ENCODE measurements at places on chromosomes 3 and 15.

DNA sequence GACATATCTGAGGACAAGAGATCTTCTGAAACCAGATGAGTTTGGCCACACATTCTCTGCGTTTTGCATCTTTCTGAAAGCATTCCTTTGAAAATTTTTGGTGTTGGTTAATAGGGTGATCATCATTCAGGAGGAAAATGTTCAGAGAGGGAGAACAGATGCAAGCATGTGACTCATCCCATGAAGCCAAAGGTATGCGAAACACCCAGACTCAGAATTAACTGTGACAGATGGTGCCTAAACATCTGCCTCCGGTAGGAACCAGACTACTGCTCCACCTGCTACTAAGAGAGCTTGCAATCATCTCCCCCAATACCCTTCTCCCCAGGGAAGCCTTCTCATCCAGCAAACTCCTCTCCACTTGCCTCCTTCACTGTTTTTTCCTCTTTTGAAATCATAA lies 46.2 kb downstream of the TRIM69 start:
- no peaks in the 10 kb centered on the region for H3K36me3 ChIP-seq
- H3K4me3 ChIP-seq, result no peak overlapping the region
- H3K4me1 ChIP-seq, result no peaks in the 10 kb centered on the region
- DNase-seq, result no peak
- H3K27me3 ChIP-seq, result no peaks in the 10 kb centered on the region
- H3K27ac ChIP-seq, result no peak overlapping the region

GRCh38 chr3:13073326-13074005 lies at the start of gene IQSEC1:
IQSEC1 (minus strand) TSS chr3:13073429; CDS start chr3:13073014, 415 bp downstream.
- H3K36me3 ChIP-seq, result no peaks in the 10 kb centered on the region
- peak within 1 kb of the TSS; percentile 35 for H3K4me3 ChIP-seq
- H3K4me1 ChIP-seq, result peaks cover 7% of the 10 kb centered on the region
- no peaks in the 10 kb centered on the region for H3K27me3 ChIP-seq

DNA sequence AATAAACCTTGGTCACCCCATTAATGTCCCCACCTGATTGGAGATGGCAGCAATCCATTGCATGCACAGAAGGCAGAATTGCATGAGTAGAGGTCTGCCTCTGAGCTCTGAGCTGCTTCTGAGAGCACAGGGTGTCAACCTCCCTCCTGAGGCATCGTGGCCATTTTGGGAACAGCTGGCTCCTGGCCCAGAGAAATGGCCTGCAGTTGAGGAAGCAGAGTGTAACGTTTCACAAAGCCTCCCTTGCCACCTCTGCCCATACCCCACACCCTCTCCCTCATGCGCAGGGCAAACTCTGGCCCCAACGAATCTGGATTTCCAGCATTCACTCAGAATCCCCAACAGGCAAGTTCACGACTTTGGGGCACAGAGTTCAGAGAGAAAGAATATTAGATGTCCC lies 198.9 kb downstream of the ADAMTS9 start:
- no peak for DNase-seq
- no peaks in the 10 kb centered on the region for H3K27me3 ChIP-seq
- H3K27ac ChIP-seq, result no peak overlapping the region
- H3K4me1 ChIP-seq, result peaks cover 17% of the 10 kb centered on the region

DNA sequence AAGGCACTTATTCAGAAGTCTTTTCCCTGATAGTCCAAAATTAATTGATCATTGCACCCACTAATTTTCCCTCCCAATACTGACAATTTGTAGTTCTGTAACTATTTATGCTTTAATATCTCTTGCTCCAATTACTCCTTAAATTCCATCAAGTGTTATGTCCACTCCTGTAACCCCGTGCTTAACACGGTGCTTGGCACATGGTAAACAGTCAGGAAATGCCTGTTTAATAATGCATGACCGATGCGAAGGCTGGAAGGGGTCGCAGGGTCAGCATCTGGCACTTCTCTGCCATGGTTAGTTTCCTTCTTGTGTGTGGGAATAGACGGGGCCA lies 553 bp upstream of the SEC22A start:
- DNase-seq, result no peak
- peak overlapping the region; percentile 94 for H3K27ac ChIP-seq

- no peak overlapping the region for H3K4me3 ChIP-seq
- peak overlapping the region; percentile 89 for H3K27ac ChIP-seq
- H3K4me1 ChIP-seq, result peaks cover 5% of the 10 kb centered on the region
- DNase-seq, result no peak
- H3K27me3 ChIP-seq, result no peaks in the 10 kb centered on the region
Measured at GRCh38 chr3:66486646-66487045, 14.2 kb downstream of the LRIG1 start.

GRCh38 chr3:111362381-111363009 lies 179.5 kb upstream of the CD96 start:
- H3K4me3 ChIP-seq, result no peak overlapping the region
- DNase-seq, result no peak
- H3K27ac ChIP-seq, result no peak overlapping the region

DNA sequence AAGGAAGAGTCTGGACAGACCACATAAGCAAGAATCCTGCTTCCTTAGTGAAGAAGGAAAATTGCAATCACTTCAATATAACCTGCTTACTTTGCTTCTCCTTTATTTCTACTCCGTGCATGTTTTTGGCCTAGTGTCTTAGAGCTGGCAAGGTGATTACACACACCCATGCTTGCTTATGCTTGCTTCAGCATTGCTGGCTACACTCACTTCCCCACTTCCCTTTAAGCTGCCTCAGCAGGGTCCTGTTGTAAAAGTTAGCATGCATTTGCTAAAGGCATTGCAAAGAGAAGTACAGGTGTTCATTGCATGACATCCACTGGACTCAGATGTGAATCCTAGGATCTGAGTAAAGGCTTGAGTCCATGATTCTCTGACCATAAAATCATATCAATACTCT lies 47.5 kb upstream of the STT3B start:
- no peaks in the 10 kb centered on the region for H3K4me1 ChIP-seq
- no peaks in the 10 kb centered on the region for H3K36me3 ChIP-seq
- no peaks in the 10 kb centered on the region for H3K27me3 ChIP-seq
- H3K4me3 ChIP-seq, result no peak overlapping the region
- no peak for DNase-seq
- H3K27ac ChIP-seq, result no peak overlapping the region

- H3K4me1 ChIP-seq, result peaks cover 15% of the 10 kb centered on the region
- H3K36me3 ChIP-seq, result no peaks in the 10 kb centered on the region
- no peak overlapping the region for H3K4me3 ChIP-seq
- H3K27ac ChIP-seq, result no peak overlapping the region
Measured at GRCh38 chr3:152998591-152998990, 163.4 kb upstream of the RAP2B start.

DNA sequence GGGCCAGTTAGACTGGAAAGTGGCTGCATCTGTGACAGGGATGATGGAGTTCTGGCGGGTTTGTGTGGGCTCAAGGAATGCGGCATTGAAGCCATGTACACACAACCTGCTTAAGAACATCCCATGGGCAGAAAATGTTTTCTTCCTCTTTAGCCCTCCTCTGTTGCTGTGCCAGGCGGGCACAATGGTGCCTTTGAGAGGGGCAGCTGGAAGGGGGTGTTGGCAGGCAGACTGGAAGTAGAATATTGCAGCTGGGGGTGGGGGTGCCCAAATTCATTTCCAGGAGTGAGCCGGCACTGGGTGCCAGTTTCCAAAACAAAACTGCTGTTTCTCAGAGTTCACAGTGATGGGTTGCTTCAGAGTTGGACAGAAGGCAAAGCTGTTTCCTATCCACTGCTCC lies 91.8 kb upstream of the ETV5 start:
- H3K4me1 ChIP-seq, result no peaks in the 10 kb centered on the region
- no peak for DNase-seq
- H3K4me3 ChIP-seq, result no peak overlapping the region
- peaks cover 16% of the 10 kb centered on the region for H3K27me3 ChIP-seq
- no peaks in the 10 kb centered on the region for H3K36me3 ChIP-seq
- H3K27ac ChIP-seq, result no peak overlapping the region

- DNase-seq, result no peak
- no peaks in the 10 kb centered on the region for H3K27me3 ChIP-seq
- no peak overlapping the region for H3K27ac ChIP-seq
- H3K4me1 ChIP-seq, result no peaks in the 10 kb centered on the region
- H3K4me3 ChIP-seq, result no peak overlapping the region
Measured at GRCh38 chr15:43958861-43959330, 132.1 kb downstream of the WDR76 start.

DNA sequence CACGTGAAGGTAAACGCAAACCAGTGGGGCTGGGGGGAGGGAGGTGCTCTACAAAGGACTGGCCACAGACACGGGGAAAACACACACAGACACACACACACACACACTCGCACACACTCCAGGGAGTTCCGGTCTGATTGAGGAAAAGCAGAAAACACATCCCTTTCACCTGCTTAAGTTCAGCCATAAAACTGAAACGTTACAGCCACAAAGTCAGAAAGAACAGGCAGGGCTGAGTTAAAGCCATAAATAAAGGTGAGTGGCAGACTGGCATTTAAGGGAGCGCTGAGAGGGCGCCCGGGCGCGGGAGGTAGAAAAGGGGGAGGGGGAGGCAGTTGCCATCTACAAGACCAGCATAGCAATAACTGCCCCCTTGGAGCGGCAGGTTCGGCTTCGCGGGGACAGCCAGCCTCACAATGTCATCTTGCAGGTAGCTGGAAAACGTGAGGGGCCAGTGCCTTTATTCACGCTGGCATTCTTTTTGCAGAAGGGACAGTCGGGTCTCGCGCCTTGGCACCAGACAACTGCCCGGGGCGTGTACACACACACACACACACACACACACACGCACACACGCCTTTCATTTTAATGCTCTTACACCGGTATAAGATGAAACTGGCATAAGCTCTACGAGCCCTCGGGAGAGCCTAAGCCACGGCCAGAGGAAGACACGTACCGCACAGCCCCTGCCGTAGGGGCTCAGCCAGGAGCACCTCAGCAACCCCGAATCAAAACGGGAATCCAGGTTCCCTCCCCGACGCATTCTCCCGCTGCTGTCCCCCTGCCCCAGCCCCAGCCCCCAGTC lies 866 bp downstream of the TNIK start:
- peak overlapping the region; percentile 84 for H3K4me3 ChIP-seq
- no peak for DNase-seq
- H3K4me1 ChIP-seq, result peaks cover 5% of the 10 kb centered on the region

- H3K4me1 ChIP-seq, result peaks cover 10% of the 10 kb centered on the region
- H3K27me3 ChIP-seq, result no peaks in the 10 kb centered on the region
- H3K36me3 ChIP-seq, result no peaks in the 10 kb centered on the region
- H3K27ac ChIP-seq, result peak overlapping the region; percentile 37
- no peak overlapping the region for H3K4me3 ChIP-seq
Measured at GRCh38 chr15:84988909-84989644, 7.4 kb downstream of the PDE8A start.

GRCh38 chr15:69482686-69483256 lies 30.2 kb downstream of the RPLP1 start:
- no peak overlapping the region for H3K4me3 ChIP-seq
- H3K36me3 ChIP-seq, result no peaks in the 10 kb centered on the region
- no peaks in the 10 kb centered on the region for H3K4me1 ChIP-seq
- DNase-seq, result no peak
- H3K27me3 ChIP-seq, result no peaks in the 10 kb centered on the region

GRCh38 chr3:188914552-188914951 lies 257.2 kb upstream of the TPRG1 start:
- H3K4me3 ChIP-seq, result no peak overlapping the region
- no peak overlapping the region for H3K27ac ChIP-seq
- H3K27me3 ChIP-seq, result no peaks in the 10 kb centered on the region
- H3K36me3 ChIP-seq, result no peaks in the 10 kb centered on the region
- H3K4me1 ChIP-seq, result peaks cover 29% of the 10 kb centered on the region
- no peak for DNase-seq

DNA sequence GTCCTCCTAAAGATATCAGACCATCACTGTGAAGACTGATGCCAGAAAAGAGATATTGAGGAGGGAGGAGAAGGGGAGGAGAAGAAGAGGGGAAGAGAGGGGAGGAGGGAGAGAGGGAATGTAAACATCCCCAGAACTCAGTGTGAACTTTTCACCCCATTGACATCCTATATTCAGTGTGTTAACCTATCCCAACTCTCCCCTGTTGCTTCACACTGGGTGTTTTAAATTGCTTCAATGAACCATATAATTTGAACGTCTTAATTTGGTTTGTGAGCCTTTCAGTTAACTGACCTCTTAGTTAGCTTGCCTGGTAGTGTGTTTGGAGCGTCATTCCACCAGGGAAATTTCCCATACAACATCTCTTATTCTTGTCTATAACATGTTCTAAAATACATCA lies 29.8 kb upstream of the PTPRG start:
- H3K4me1 ChIP-seq, result no peaks in the 10 kb centered on the region
- no peak for DNase-seq
- no peak overlapping the region for H3K27ac ChIP-seq

DNA sequence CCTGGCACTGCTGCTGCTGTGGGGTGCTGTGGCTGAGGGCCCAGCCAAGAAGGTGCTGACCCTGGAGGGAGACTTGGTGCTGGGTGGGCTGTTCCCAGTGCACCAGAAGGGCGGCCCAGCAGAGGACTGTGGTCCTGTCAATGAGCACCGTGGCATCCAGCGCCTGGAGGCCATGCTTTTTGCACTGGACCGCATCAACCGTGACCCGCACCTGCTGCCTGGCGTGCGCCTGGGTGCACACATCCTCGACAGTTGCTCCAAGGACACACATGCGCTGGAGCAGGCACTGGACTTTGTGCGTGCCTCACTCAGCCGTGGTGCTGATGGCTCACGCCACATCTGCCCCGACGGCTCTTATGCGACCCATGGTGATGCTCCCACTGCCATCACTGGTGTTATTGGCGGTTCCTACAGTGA lies 2.1 kb downstream of the GRM2 start:
- DNase-seq, result no peak
- H3K4me1 ChIP-seq, result no peaks in the 10 kb centered on the region
- H3K36me3 ChIP-seq, result no peaks in the 10 kb centered on the region
- H3K27ac ChIP-seq, result no peak overlapping the region
- no peak overlapping the region for H3K4me3 ChIP-seq

DNA sequence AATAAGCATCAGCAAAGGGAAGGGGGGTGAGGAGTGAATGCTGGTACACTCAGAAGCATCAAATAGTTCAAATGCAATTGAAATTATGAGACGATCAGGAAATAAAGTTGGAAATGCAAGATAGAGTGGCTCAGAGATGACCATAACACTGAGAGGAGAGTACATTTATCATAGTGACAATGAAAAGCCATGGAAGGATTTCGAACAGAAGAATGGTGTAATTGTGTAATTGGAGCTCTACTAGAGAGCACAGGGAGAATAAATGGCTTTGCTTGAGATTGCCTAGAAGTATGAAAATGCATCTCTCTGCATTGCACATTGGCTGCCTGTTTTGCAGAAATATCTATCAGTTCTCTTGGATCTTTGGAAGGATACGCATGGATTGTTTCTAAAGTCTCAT lies 163.3 kb downstream of the TP63 start:
- peak overlapping the region; percentile 45 for H3K4me3 ChIP-seq
- no peaks in the 10 kb centered on the region for H3K27me3 ChIP-seq
- no peak for DNase-seq
- H3K27ac ChIP-seq, result peak overlapping the region; percentile 86
- H3K4me1 ChIP-seq, result peaks cover 58% of the 10 kb centered on the region

DNA sequence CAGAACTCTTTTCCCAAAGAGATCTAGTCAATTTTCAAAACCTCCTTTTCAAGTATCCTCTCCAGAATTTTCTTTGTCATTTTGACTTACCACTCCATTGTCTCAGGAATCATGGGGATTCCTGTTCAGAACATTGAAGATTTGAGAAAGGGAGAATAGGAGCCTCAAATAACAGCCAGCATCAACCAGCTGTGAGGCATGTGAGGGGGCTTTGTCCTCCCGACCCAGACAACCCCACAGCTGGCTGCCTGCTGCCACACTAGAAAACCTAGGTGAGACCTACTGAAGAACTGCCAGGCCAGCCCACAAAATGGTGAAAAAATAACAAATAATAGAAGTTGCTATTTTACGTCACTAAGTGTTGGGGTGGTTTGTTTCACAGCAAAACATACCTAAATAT lies 5.9 kb upstream of the ARHGEF26 start:
- H3K27ac ChIP-seq, result no peak overlapping the region
- no peaks in the 10 kb centered on the region for H3K27me3 ChIP-seq
- no peaks in the 10 kb centered on the region for H3K36me3 ChIP-seq
- H3K4me1 ChIP-seq, result no peaks in the 10 kb centered on the region

Measured in esophagus squamous epithelium (tissue), 5 donors.